HEK293T (cell line): ENCODE measurements at places on chromosomes 11 and 22.

DNA sequence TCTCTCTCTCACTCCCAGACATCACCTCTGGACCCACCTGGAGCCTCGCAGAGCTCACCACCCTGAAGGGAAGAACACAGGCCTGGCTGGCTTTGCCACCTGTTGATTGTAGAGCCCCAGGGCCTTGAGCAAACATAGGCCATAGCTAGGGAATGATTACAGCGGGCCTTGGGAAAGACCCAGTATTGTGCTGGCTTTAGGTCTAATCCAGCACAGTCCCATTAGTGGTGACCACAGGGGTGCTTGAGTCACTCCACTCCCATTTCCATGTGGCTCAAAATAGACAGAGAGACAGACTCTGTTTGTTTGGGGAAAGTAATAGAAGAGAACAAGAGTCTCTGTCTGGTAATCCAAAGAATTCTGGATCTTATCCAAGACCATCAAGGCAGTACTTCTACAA, 42.7 kb upstream of the FAM181B start:
- no peak for DNase-seq

DNA sequence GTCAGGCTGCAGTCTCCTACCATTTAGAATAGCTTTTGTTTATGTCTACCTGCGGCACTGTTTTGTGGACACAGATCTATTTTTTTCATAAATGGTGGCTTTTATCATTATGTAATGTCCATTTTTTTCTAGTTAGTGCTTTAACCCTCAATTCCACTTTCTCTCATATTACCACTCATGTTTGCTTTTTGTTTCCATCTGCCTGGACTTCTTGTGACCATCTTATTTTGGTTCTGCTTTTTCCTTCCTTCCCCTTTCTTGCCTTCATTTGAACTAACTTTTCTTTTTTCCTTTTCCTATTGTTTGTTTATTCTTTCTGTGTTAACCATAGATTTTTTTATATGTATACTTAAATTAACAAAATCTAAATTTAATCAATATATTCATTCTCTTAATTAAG, 98.5 kb upstream of the SLC22A12 start:
- no peak for DNase-seq

DNA sequence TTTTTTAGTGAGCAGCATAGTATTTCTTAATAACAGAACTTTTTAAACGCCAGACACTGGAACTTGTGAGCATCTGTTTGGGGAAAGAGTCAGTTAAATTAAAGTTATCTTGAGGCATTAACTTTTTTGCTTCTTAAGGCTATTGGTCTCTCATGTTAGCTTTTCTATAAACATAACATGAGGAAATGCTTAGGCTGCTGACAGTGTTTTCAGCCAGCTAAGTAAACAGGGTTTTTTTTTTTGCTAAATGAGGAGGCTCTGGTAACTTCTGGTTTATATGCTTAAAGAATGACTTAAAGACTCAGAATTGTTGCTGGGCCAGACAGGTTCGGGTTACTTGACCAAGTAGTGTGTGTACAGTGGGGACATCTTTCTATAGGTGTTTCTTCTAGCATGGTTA, 95.8 kb upstream of the ALKBH3 start:
- DNase-seq: no peak

GRCh38 chr11:65084598-65085375, 765 bp downstream of the ZFPL1 start:
- DNase-seq: no peak

- DNase-seq: no peak
These were observed 23.1 kb upstream of the ANO5 start for GRCh38 chr11:22169833-22170232.

DNA sequence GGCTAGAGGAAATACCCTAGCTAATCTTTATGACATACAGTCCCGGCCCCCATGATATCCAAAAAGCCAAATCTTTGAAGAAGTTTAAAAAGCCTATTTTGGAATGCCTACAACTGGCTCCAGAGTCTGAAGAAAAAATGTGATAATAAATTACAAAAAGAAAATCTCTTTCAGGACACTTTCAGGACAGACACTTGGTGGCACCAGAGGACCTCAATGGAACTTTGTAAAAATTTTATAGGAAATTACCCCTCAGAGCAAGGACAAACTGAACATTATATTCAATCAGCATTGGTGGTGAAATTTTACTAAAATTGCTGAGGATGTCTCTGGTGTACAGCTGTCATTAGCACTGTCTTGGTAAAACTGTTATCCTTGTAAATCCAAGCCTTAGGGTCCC, 81.0 kb downstream of the CCDC73 start:
- peak; percentile 22 for DNase-seq

DNA sequence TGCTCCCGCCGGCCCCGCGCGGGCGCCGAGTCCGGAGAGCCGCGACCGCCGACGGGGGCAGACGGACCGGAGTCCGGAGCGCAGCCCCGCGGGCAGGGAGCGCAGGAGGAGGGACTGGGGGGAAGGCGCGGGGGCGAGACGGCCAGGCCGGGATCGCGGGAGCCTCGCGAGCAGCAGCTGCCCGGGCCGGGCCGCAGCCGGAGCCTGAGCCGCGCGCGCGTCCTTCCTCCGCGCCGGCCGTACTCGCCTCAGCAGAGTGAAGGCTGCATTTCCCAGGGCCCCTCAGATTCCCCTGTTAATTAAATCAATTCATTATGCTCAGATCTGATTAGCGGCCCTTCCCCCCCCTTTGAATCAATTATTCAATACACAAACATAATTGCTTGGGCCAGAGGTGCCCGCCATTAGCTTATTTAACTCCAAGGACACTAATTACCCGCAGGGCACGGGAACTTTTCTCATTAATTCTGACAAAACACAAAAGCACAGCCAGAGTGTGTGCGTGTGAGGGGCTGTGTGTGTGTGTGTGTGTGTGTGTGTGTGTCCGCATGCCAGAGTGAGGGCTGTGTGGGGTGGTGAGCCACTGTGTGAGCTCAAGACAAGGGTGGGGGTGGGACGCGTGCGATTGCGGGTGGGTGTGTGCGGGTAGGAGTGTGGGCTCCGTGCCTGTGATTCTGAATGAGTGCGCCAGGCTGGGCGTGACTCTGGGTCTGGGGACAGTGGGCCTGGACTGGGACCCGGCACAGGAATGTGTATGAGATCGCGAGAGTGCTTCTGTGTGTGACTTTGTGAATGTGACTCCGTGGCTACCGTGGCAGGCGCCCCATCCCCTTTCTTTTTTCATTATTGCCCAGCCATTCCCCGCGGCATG, 5.1 kb upstream of the LMO1 start:
- DNase-seq: peak; percentile 46

- no peak for DNase-seq
These were observed 159.3 kb downstream of the BRD1 start for GRCh38 chr22:49668402-49668801.

- DNase-seq: no peak
These were observed 44.1 kb downstream of the GNB1L start for GRCh38 chr22:19810381-19811201.

- peak; percentile 77 for DNase-seq
These were observed 30.8 kb upstream of the LRRC10B start for GRCh38 chr11:61477727-61478148.

- no peak for DNase-seq
These were observed 42.2 kb downstream of the POLD3 start for GRCh38 chr11:74634537-74634936.

DNA sequence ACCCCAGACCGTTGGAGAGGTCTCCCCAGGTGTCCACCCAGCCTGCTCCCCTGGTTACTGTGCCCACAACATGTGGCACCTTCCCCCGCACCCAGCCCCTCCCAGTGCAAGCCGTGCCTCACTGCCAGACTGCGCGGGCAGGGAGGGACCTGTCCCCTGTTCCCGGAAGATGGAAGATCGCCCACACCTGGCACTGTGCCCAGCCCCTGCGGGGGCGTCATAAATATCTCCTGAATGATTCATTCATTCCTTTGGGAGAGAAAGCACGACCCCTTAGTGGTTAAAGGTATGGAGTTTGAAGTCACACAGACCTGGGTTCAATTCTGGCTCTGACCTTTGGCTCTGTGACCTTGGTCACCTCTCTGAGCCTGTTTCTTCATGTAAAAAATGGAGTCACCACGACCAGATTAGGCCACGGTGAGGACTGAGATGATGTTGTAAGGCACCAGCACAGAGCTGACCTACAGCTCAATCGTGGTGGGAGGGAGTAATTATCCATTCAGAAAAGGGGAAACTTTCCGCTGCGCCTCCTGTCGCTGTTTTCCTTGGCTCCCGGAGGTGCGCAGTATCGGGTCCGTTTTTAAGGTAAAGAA, 497 bp upstream of the SYT12 start:
- no peak for DNase-seq

DNA sequence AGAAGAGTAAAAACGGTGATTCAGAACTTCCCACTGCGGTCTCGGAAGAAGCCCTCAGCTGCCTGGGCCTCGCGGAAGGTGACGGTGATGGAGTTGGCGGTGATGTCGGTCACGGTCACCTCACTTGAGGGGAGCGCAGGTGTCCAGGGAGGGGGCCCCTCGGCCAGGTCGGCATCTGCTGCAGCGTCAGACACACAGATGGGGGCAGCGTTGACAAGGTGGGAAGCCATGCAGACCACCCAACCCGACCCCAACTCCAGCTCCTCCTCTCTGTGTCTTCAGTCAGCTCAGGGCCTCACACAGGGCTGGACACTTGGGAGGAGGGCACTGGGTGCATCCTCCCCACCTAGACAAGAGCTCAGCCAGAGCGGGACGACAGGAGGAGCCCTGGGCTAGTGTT, 18.6 kb downstream of the CBX7 start:
- no peak for DNase-seq
